Inflammatory macrophage treated with lipopolysaccharide for 1 hour (primary cell): ENCODE measurements at places on chromosomes 4 and X.

GRCh38 chr4:140049849-140050637 lies 103.9 kb downstream of the MAML3 start:
- peak; percentile 20 for DNase-seq

- DNase-seq = no peak
These were observed 371.8 kb downstream of the ADGRL3 start for GRCh38 chr4:61571761-61572559.

- no peak for DNase-seq
These were observed 1.2 kb downstream of the EIF1AX start for GRCh38 chrX:20140420-20140819.

DNA sequence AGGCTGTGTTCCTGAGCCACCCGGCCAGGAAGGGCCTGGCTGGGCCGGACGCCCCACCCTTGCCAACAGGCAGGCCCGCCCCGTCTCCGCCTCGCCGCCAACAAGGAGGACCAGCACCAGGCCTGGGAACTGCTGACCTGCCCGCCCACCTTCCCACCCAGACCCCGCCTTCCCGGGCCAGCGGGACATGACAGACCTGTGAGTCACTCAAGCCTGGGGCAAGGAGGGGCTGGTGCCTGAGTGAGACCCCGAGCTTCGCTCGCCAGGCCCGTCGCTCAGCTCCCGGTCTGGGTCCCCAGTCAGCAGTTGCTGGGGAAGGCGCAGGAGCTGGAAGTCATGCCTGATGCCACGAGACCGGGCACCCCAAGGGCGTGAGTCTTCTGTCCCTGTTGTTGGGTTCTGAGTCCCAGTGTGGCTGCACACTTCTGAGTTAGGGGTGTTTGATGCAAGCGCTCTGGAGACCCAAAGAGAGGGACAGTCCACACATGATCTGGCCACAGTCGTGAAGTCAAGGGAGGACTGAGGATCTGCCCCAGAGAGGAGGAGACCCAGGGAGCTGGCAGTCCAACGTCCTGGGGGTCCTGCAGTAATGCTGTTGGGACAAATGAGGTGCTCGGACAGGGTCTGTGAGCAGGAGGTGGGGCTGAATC lies at the start of gene DNASE1L1:
DNASE1L1 (minus strand) TSS at position 33 of the 650 bp plus-strand sequence. CDS start 3,686 bp downstream, outside the sequence.
- DNase-seq = peak; percentile 76

DNA sequence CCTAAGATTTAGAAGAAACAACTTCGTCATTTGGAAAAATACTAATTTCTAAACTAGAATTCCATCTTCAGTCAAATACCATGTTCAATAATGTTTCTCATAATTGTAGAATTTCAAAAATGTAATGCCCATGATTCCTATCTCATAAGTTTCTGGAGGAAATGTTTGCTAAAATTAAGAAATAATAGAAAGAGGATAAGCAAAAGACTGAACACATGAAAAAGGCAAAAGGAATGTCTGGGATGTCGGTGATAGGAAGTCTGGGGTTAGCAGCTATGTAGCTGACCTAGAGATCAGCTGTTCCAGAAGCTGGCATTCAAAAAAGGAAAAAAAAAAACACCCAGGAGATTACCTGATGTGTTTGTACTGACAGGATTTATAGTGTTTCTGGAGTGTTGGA lies 18.9 kb upstream of the PCDH10 start:
- DNase-seq = no peak

GRCh38 chrX:129781134-129781672 lies 1.5 kb downstream of the SASH3 start:
- peak; percentile 60 for DNase-seq

DNA sequence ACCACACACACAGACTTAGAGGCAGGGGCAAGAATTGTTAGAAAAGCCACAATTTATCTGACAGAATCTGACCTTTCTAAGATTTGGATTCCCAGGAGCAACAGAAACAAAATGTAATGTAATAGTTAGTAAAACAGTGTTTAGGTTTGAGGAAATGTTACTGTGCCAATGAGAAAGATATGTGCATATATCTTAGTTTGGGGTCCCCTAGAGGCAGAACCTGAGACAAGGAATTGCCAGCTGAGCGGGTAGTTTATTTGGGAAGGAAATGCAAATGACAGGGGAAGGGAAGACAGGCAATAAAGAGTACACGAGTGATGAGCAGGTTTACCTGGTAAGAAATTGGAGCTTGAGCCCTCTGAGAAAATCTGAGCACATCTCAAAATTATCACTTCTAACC lies 31.3 kb upstream of the DDX53 start:
- DNase-seq = no peak

DNA sequence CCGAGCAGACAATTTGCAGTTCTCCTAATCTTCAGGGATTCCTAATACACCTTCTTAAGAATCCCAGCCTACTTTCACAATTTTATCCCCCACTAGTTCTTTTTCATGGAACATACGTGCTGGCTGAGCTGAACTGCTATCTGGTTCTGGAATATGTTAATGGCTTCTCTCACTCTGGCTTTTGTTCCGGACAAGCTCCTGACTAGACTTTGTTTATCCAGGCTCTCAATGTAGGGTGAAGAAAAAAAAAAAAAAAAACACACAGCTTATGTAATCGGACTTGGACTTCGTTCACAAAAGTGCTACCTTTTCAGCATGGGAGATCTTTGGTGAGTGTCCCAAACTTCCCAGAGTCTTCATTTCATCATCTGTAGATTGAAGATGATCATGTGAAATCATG lies 555.4 kb upstream of the CPEB2 start:
- DNase-seq = no peak

GRCh38 chr4:184287697-184288255 lies 70.1 kb upstream of the ENPP6 start:
- no peak for DNase-seq

DNA sequence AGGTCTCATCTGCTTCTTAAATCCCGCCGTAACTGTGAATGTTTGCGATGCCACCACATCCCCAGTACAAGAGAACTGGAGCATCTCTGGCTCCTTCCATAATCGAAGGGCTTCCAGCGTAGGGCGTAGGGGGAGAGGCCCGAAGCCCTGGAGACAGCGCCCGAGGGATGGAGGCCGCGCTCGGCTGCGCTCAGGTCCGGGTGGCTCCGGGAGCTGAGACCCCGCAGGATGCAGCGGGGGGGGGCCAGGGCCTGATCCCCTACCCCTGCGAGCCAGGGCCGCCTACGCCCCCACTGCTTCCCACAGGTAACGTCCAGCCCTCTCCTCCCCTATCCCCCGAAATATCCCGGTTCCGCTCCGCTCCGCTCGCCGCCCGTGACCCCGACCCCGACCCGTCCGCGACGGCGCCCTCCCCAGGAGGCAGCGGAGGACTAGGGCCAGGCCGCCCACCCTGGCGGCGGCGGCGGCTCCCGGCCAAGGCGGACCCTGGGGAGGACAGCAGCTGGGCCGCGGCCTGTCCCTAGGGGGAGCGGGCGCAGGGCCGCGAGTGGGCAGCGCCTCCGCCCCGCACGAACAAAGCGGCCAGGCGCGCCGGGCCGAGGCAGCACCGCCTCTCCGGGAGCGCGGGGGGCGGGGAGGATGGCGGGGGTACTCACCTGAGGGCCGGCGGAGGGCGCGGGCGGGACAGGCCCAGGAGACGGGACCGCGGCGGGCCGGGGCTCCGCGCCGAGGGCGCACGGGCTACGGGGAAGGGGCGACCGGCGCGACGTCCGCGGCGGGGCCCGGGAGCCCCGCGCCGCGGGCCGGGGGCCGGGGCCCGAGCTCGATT lies 723 bp downstream of the WDFY3 start:
- DNase-seq = peak; percentile 34

- DNase-seq = no peak
These were observed 18.0 kb downstream of the STAP1 start for GRCh38 chr4:67576538-67576937.
